ENCODE measurements at places on chromosomes 3 and 15.

- DNase-seq, result no peak
Measured at GRCh38 chr3:110293660-110294059, 778.0 kb upstream of the NECTIN3 start.

- DNase-seq, result no peak
Measured at GRCh38 chr3:128455116-128455515, 11.6 kb downstream of the DNAJB8 start.

DNA sequence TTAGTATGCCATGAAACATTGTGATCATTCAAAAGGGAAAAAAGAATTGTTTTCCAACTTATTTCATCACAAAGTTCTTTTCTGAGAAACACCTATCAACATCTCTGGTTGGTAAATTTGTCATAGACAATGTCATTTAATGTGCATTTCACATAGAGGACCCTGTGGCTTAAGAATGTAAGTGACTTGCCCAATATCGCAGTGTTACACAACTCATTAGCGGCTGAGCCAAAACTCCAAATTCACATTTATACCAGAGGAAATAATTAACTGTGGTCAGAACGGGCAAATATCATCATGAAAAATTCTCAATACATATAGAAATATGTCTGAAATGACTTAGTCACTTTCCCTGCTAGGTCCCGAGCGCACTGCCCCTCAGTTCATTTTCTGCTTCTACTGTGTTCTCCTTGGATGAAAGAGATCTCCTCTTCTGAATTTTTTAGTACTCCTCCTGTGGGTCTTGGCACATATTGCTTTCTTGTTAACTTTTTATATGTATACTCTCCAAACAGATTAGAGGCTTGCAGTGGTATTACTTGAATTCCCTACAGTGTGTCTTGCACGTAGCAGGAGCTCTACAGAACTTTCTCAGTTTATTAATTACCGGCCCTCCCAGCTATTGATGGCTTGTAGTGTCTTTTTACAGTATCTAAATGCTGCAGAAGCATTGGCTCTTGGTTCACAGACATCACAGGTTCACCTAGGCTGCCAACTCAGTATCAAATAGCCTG, 33.1 kb downstream of the PTX3 start:
- DNase-seq, result no peak

DNA sequence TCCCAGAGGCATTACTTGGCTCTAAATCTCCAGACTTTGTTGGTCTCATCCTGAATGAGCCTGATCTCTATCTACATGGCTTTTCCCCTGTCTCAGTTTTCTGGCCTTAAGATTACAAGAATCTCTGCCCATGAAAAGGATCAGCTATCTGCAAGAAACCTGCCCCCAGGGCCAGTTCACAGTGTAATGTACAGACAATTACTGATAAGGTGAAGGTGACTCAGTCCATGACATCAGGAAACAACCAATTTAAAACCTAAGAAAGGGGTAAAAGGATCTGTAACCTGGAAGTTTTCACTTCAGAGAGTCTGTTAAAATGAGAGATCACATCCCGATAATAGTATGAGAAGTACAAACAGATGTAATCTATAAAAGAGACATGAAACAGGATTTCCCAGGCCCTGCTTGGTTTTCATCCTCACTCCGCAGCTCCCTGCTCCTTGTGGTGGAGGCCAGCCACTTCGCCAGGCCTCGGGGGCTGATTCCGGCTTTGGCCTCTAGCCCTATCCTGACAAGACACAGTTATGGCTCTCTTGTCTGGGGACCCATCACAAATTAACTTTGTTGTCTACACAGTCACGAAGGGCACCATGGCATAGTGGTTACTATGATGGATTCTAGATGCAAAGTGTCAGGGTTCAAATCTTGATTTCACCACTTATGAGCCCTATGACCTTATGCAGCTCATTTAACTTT, 136.9 kb downstream of the THSD4 start:
- DNase-seq, result no peak

- DNase-seq, result no peak
Measured at GRCh38 chr3:119588112-119588511, 8.8 kb downstream of the ADPRH start.

DNA sequence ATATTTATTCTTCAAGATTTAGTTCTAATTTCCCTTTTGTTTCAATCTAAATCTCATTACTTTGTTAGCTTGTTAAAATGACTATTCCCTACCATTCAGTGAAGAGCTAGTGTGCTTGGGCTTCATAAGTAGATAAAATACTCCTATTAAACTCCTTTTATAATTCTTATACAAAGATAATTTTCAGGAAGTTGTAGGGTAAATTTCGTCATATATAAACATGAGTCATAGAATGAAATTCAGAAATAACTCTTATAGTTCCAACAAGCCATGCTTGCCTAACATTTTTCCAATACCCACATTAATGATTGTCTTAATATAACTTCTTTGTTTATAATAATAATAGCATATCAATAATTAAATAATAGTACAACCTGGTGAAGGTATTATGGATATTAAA, 407.3 kb downstream of the NAALADL2 start:
- DNase-seq, result no peak

- DNase-seq, result no peak
Measured at GRCh38 chr15:91803260-91803659, 50.2 kb upstream of the SLCO3A1 start.

- DNase-seq, result no peak
Measured at GRCh38 chr15:91193378-91193720, 93.3 kb downstream of the SV2B start.

DNA sequence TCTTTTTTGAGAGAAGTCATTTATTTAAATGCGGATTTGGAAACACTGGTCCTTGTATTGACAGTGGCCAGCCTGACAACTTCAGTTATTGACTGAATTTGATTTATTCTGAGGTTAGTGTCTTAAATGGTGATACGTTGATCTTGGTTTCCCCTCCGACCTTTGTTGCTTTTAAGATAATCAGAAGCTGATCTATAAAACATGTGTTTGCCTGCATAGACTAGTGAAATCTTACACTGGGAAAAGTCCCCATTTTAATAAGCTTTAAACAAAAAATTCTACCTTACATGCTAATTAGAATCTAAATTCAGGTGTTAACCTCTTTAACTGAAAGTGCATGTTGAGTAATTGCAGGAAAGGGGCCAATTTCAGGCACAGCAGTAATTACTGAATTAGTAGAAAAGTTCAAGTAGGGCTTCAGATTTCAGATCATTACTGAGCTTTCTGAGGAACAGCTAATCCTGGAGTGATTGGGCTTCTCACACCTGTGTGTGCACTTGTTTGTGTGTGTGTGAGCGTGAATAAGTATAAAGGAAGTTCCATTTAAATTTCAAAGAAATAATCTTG, 221.4 kb downstream of the SOX2 start:
- no peak for DNase-seq

DNA sequence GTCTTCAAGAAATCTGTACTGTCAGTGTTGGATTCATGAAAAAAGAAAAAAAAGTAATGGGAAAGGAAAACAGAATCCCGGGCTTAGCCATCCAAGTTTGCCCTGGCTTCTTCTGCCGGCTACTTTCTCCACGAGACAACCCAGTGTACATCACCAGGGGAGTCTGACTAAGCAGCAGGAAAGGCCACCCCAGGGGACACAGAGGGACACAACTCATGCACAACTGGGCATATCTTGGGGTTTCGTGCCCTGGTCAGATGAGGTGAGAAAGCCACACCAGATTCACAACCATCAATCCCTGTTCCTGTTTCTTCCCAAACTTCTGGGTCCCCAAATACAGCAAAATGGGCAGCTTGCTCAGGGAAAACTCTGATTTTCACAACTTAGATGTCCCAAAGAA, 33.2 kb downstream of the ADAMTS17 start:
- DNase-seq, result no peak

GRCh38 chr3:177463863-177464262, 266.6 kb upstream of the TBL1XR1 start:
- DNase-seq, result no peak

GRCh38 chr3:120708408-120708807, 26.4 kb upstream of the HGD start:
- no peak for DNase-seq

DNA sequence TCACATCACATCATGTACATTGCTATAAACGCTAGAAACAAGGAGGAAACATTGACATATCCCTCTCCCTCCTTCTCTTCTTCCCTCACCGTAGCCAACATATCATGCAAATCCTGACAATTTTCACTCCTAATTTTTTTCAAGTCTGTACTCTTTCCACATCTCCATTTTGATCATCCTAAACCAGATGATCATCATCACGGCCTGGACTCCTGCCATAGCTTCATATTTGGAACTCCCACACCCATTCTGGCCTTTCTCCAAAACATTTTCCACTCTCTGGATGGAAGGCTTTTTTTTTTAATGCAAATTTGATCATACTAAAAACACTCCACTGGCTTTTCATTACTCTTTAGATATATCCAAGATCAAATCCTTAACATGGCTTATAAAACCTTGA, 248.0 kb upstream of the CNTN3 start:
- no peak for DNase-seq
